ENCODE measurements at places on chromosomes 7 and 10. TPM values are rescaled to one million over a fixed set of nuclear protein-coding genes. Genes with fewer than 3 reads are reported as not detected.

The ADCYAP1R1 gene
- total RNA-seq = 0.64 TPM

The TMEM270 gene
- total RNA-seq = not detected

The LOXL4 gene
- 2.3 TPM for total RNA-seq

The GIMAP4 gene
- total RNA-seq = 12.0 TPM

The UCN3 gene
- total RNA-seq = not detected

DNA sequence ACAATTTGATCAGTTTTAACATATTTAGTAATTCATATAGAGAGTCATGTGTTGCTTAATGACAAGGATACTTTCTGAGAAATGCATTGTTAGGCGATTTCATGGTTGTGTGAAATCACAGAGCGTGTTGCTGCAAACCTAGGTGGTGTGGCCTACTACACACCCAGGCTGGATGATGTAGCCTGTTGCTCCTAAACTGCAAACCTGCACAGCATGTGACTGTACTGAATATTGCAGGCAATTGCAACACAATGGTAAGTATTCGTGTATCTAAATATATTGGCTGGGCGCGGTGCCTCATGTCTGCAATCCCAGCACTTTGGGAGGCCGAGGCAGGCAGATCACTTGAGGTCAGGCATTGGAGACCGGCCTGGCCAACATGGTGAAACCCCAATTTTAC lies 73.7 kb upstream of the BAIAP2L1 start:
- no peak for DNase-seq

DNA sequence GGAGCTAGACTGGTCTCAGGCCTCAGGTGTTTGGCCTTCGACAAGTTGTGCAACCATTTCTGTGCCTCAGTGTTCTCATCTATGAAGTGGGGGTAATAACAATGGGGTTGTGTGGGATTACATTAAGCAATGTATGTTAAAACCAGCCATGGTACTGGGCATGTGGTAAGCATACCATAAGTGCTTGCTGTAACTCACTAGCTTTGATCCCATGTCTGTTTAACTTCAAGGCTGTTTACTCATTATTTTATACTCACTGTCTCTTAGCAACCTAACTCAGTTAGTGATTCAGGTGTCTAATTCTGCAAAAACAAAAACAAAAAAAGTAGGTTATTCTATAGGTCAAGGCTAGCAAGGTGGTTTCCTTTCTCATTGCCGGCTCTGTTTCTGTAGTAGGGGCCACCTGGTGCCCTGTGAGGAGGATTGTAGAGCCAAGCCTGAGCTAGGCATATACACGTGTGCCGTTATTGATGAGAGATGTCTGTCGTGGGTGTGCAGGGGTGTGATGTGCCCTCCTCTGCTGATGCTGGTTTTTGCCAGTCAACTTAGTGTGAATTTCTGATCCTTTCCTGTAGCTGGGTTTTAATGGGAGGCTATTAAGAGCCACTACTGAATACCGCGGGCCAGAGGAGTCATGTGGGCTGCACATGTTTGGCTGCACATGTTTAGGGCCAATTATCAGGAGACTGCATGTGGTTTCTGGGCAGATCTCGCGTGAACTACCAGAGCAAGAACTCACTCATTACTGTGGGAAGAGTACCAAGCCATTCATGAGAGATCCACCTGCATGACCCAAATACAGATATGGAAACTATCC lies 56.2 kb downstream of the EEPD1 start:
- DNase-seq = no peak
